LHCN-M2 (cell line): ENCODE measurements at places on chromosomes 6 and 20. TPM values are rescaled to one million over a fixed set of nuclear protein-coding genes. Genes with fewer than 3 reads are reported as not detected.

Gene MCHR2
- total RNA-seq = not detected in 2 replicates

Gene GPANK1
- 28.5 and 31.2 TPM in 2 replicates for total RNA-seq

Gene ARHGAP40
- not detected in 2 replicates for total RNA-seq

Gene SAPCD1
- 1.5 and 2.7 TPM in 2 replicates for total RNA-seq

Gene PRRT1
- 0.06 TPM in 1 of 2 replicates, not detected in the other for total RNA-seq

Gene MTHFD1L
- total RNA-seq = 35.9 and 38.1 TPM in 2 replicates

Gene LIN28B
- total RNA-seq = not detected in 2 replicates

Gene LY6G6D
- total RNA-seq = not detected in 2 replicates

Gene RBM24
- total RNA-seq = 40.5 and 60.7 TPM in 2 replicates

Gene METTL24
- total RNA-seq = not detected in 2 replicates

Gene SHLD1
- total RNA-seq = 2.5 and 2.6 TPM in 2 replicates

Gene DCDC2
- 0.13 TPM in 1 of 2 replicates, not detected in the other for total RNA-seq

Gene AHCY
- total RNA-seq = 137 and 141 TPM in 2 replicates

Gene ANKRD6
- total RNA-seq = 0.17 TPM in 1 of 2 replicates, not detected in the other

Gene ELOVL2
- 0.06 TPM in 1 of 2 replicates, not detected in the other for total RNA-seq

Gene LAMA4
- total RNA-seq = 6.5 and 6.8 TPM in 2 replicates

Gene HLA-DOB
- total RNA-seq = not detected in 2 replicates

Gene SLC22A16
- total RNA-seq = not detected in 2 replicates

Gene BCAS1
- total RNA-seq = 0.06 TPM in 1 of 2 replicates, not detected in the other

Gene SGK2
- not detected in 2 replicates for total RNA-seq
